ENCODE measurements at places on chromosomes 2 and 18.

DNA sequence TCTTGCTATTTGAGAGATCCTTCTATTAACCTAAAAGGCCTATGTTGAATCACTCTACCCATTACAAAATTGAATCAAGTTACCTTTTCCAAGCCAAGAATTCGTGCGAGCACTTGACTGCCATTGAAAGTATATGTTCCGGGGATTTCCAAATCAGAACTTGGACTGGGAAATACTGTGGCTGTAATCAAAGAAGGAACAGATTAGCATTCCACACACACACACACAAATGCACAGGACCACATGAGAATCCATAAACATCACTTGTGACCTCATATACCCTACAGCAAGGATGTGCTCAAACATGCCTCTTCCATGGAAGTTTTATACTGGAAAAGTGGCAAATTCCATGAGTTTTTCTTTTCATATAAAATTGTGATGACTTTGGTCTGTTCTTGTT lies 86.0 kb downstream of the ABCA12 start:
- DNase-seq, result no peak

GRCh38 chr2:1654696-1655374 lies 89.5 kb downstream of the PXDN start:
- DNase-seq, result no peak

DNA sequence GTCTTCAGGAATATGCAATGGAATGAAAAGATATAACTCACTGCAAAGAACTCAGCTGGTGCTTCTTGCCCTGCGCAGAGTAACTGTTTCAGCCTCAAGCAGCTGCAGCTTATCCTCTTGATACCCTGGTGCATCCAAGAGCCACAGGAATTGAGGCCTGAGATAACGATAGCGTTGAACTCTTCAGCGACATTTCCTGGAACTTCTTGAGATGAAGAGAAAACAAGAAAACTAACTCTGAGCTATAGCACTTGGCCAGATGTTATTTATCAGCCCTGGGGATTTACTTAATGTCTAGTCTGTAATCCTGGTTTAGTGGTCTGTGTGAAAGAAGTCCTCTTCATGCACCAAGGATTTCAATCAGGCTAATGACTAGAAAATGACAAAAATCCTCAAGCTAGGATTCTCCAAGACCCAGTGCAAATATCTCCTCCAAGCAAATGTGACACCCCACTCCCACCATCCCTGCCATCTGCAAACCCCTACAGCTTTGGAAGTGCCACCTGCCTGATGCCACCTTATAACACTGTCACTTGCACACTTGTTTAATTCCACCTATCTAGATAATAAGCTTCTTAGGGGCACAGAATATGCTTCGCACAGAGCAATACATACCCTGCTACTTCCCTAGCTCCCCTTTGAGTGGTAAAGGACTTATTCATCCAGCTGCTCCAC lies 40.6 kb downstream of the EHD3 start:
- DNase-seq, result no peak

- DNase-seq, result no peak
Measured at GRCh38 chr2:15788455-15788829, 151.9 kb upstream of the MYCN start.

DNA sequence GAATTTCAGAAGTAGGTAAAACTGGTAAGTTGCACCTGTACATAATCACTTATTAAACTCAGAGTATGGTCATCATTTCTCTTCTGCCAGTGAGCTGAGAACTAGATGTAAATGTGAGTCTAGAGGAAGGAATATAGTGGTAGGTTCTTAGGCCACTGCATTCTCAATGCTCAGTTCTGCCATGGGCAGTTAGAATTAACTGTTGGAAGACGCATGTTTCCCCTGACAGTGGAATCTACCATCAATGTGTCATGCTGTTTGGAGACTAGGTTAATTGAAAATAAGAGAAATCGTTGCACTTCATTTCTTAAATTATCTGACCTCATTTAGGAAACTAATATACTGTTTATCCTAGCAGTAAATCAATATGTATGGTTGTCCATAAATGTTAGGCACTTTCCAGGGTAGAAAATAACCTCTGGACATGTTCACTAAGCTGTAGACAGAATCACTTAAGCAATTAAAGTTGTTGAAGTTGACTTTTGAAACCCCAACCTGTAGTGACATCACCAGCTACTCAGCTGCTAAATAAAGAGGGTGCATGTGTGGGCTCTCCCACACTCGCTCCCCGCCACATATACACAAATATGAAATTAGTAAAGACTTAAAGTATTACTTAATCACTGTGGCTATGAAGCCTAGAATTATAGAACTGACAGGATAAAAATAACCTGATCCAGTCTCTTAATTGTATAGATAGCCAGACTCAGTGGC lies 91.5 kb upstream of the NOSTRIN start:
- DNase-seq, result no peak

DNA sequence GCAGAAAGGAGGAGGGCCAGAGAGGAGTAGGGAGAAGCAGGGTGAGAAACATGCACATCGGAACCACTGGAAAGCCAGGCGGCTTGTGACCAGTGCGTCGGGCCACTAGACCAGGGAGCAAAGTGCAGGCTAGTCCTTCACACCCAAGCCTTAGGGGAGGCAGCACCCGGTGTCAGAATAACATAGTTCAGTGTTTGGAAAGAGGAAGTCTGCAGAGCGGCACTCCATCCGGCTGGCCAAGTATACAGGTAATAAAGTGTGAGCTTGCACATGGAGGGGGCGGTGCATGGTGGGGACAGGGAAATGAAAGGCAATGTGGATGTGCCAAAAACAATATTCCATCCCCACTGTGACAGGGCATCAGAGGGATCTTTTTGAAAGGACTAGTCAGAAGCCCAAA lies 69.7 kb downstream of the ZNF521 start:
- DNase-seq, result no peak
